NCI-H524 treated with DMSO at 0.1 percent for 48 hours (cell line): ENCODE measurements at places on chromosomes 5 and 9.

- DNase-seq: no peak
Measured at GRCh38 chr5:77259476-77259875, 49.0 kb downstream of the PDE8B start.

DNA sequence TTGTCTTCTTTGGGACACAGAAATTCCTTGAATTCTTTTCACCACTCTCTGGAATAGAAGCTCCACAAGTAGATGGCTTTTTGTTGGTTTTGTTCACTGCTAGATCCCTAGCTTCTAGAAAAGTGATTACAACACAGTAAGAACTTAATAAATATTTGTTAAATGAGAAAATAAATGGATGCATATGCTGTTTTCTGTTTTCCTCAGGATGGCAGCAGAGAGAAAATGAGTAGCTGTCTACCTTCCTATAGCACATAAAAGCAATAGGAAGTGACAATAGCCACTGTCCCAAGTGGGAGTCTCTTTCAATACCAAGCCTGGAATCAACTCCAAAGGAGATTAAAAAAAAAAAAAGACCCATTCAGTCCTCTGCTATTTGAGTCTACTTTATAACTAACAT is 100.6 kb upstream of the NREP start:
- DNase-seq: no peak

DNA sequence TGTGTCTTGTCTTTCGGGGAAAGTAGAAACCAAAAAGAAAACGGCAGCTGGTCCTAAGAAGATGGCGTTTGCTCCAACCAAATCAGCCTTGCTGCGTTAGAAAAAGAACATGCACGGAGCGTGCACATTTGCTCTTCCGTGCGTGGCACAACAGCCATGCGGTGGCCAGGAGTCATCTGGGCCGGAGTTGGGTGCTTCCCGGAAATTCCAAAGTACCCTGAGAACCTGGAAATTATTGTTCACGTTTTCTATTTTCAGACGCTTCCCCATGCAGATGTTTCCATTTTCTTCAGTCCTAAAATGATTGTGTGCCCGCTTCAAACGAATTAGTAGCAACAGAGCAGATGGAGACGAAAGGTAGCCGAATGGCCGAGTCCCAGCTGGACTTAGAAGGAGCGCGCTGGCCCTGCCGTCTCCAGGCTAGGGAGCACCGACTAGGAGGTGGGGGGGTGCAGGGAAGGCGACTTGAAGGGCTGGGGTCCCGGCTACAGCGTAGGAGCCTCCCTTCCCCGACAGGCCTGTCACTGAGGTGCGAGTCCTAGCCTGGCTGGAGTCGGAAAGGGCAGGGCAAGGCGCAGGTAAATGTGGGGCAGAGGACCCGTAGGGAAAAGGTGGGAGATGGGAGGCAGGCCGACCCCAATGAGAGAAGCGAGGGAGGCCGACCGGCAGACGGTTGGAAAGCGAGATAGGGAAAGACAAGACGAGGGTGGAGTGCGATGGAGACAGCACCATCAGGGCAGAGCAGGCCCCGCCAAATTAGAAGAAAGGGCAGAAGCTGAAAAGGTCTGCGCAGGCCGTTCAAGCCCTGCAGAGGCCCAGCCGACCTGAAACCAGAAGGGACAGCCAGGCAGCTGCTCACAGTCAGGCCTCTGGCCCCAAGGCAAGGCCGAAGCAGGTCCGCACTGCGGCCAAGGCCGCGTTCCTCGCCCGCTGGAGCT is 1.4 kb downstream of the BARX1 start:
- no peak for DNase-seq

DNA sequence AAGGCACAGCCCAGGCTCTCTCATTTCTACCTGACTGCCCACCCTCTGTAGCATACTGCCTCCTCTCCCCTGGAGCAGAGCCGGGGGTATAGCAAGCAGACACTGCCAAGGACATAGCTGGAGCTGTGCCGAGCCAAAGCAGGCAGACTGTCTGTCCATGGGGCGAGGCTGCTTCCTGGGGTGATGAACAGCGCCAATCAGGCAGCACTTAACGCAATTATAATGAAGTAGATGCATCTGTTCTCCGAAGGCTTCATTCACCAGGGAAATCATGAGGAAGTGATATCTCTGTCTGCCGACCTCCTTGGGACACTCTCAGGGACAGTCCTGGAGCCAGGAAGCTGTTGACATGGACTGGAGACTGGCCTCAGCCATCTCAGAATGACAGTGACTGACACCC is 230.7 kb downstream of the ASTN2 start:
- peak; percentile 44 for DNase-seq

DNA sequence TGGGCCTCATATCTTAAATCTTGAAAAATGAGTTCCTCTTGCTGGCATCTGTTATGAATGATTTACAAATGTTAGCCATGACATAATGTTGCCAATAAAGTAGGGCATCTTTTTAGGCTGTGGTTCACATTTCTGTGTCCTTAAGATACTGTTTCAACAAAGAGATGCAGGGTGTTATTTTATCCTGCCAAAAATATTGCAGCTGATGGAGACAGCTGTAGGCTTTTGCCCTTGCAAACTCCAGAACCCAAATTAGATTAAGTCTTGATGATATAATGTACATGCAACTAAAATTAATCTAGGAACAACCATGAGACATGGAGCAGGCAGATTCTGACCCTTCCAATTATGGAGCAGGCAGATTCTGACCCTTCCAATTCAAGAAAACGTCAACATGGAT is 228.2 kb upstream of the GRIN3A start:
- no peak for DNase-seq

DNA sequence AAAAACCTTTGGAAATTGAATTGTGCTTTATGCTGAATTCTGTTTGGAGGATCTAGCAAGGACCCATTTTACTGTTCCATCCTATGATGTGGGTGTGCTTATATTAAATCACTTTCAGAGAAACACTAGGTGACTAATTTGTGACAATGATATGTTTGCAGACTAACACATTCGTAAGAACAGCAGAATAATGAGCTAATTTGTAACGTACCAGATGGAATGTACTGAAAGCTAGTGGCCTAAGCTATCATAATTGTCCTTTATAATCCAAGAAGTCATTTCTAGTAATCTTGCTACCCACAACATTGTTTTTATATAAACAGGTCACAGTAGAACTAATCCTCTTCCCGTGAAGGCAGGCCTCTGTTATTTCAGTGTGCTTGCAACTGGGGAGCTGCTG is 292.5 kb downstream of the PDE4D start:
- DNase-seq: no peak

DNA sequence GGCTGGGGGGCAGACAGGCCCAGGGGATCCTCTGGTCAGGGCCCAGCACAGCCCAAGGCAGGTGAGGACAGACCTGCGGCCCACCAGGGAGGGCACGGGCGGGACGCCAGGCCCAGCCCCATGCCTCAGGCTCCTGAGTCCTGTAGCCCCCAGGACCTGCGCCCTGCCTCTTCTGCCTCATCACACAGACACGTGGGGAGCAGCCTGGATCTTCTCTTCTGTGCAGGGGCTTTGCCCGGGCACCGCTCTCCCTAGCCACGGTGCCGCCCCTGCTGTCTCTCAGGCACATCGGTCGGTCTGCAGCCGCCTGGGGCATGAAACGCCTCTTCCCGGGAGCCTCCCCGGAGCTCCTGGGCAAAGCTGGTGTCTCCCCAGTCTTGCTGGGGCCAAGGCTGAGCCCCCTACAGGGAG is 40.2 kb upstream of the EGFL7 start:
- no peak for DNase-seq

DNA sequence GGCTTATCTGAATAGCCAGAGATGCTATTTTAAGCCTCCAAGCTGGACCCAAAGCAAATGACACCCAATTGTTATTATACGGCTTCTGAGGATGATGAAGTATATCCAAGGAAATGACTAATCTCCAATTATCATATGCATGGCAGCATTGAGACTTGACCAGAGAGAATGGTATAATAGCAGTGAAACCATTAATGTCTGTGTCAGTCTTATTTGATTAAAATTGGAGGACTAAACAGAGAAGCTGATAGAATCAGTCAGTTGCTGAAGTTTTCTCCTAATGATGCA is 200.5 kb downstream of the EFNA5 start:
- DNase-seq: no peak

GRCh38 chr9:136975644-136976043 is 1.7 kb upstream of the PTGDS start:
- DNase-seq: no peak

- DNase-seq: no peak
Measured at GRCh38 chr5:137737349-137738131, 1.7 kb upstream of the KLHL3 start.

DNA sequence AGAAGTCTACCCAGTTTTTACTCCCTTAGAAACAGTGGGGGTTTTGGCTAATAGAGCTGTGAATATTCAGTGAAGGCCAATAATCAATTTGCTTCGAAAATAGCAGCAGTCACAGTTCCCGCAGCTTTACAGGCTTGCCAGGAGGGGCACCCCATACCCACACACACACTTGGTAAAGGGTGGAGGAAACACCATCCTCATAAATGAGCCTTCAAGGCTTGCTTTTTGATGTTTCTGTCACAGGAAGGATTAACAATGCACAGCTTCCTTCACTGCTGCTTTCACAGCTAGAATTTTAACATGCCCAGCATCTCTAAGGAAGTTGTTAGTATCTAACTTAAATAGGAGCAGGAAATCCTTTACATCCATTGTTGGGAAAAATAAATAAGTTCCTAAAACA is 1247.5 kb upstream of the C9orf72 start:
- no peak for DNase-seq

- DNase-seq: no peak
Measured at GRCh38 chr9:21817176-21817575, 14.7 kb downstream of the MTAP start.

DNA sequence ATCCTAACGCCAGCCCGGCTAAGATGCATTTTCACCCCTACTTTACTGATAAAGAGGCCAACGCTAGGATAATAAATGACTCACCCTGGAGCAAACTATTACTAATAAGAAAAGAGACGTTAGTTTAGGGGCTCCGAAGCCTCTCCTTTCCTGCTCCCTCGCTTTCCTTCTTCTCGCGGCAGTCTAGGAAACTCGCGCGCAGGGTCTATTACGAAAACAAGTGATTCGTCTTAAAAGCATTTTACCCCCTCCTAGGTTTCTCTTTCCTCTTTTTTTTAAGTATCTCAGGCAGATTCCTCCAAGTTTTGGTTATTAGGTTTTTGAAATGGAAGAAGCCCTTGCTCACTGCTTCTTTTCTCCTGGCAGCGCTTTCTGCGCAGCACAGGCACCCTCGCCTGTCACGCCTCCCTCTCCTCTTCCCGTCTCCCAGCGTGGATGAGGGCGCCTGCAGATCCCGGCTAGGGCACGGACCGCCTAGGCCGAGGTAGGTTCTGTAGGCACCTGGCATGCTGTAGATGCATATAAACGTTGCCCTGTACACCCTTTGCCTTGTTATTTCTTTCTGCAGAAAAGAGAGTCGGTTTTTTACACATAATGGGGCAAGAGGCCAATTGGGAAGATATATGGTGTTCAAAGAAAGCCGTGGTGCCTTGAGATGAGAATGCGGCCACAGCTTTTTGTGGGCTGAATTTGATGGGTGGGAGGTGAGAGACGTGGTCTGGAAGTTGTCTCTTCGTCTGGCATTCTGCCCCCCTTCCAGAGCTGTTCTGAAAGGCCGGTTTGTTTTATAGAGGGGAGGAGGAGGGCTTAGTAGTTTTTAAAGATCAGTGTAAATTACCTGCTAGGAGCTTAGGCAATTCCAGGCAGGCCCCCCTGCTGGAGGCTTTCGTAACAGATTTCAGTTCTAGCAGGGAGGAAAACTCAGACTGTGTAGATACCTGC is 983 bp downstream of the GCNT1 start:
- no peak for DNase-seq
